ENCODE measurements at places on chromosomes 1 and 21.
A peak's percentile ranks its signal among the peaks of the same experiment; 100 is the strongest.

GRCh38 chr21:45329261-45330074 lies 41.8 kb upstream of the POFUT2 start:
- DNase-seq, result peak; percentile 24

- DNase-seq, result no peak
Observed at GRCh38 chr1:145799806-145800205, 24.1 kb downstream of the RNF115 start.

DNA sequence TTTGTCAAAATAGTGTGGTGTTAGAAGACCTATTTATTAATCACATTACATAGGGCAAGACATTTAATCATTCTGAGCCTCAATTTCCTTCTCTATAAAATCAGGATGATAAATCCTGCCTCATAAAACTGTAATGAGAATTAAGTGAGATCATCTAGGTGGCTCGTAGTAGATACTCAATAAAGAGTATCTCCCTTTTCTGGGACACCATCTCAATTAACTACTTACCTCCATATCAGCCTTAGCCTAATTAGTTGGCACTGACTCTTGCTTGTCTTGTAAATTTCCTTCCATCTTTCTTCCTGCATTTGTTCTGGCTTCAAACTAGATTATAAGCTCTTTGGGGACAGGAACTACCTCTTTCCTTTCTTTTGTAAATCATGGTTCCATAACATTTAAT lies 102.6 kb upstream of the TNR start:
- no peak for DNase-seq

DNA sequence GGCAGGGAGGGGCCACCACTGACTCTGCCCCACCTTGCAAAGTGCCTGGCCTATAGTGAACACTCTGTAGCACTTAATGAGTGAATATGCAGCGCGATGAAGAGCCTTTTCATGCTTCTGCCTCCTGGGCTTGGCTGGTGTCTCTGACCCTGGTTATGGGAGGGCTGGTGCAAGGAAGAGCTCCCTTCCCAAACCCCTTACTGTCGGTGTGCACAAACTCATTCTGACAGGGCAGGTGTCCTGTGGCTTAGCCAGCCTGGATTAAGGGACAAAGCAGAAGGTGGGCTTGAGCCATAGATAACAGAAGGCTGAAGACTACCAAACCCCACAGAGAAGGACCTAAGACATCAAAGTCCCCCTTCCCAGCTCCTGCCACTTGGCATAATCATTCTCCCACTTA lies 2.0 kb upstream of the NCMAP start:
- DNase-seq, result no peak

DNA sequence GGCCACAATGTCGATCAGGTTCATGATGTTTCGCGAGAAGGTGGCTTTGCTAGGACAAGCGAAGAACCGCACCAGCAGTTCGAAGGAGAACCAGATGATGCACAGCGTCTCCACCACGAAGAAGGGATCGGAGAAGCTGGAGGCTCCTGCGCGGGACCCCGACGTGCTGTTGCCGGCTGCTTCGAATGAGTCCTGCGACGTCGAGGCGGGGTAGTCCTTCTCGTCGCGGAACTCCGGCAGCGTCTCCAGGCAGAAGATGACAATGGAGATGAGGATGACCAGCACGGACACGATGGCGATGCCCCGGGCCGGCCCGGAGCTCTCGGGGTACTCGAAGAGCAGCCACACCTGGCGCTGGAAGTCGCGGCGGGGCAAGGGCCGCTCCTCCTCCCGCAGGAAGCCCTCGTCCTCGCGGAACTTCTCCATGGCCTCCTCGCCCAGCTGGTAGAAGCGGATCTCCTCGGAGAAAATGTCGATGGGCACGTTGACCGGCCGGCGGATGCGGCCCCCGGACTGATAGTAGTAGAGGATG lies 869 bp downstream of the KCNA3 start:
- no peak for DNase-seq

GRCh38 chr1:23116216-23116836 lies 52.3 kb downstream of the LUZP1 start:
- no peak for DNase-seq

DNA sequence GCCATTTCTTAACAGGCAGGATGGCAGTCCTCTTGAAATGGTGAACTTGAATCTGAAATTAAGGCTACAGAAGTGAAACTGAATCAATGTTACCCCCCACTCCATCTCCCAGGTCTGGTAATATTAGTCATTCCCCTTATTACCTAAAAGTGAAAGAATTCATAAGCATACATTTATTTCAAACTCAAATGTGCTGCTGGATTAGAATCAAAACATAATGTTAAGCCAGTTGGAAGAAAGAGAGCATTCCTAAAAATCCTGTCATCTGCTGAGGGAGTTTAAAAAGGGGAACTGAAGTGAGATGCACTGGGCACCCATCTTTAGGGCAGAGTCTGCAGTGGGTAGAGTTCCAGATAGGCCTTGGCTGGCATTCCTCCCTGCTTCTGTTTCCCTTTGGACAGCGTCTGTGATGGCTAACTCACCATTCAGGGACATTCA lies 17.4 kb downstream of the KIAA0319L start:
- no peak for DNase-seq

- no peak for DNase-seq
Observed at GRCh38 chr1:8435569-8436071, 117.7 kb downstream of the SLC45A1 start.

DNA sequence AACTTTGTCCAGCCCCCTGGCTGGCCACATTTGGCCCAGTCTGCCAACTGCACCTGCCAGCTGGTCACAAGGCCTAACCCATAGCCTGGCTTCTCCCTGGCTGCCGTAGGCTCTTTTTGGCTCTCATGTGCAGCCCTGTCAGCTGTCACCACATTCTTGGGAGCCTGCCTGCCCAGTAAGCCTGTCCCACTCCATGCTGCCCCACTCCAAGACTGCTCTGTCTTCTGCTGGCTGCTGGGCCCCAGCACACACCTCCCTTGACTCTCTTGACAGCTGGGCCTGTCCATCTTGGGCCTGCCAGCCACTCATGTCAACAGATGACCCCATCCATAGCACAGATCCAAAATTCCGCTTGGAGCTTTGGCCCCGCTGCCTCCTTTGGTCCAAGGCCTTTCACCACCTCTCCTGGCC lies 74.3 kb upstream of the EDN2 start:
- peak; percentile 84 for DNase-seq

DNA sequence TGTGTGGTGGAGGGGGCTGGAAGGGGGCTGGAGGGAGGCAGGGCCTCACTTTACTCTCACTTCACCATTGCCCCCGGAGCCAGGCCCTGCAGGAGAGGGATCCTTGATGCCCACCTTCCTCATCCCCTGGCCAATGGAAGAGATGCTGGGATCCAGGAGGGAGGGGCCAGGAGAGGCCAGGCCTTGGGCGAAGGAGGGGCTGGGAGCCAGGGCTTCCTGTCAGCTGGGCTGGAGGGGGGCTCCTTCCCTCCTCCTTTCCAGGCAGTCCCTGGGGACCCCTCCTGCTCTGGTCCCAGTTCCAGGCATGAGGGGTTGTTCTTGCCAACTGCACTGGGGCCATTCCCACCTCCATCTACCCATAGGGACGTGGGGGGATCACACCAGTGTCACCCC lies 5.7 kb downstream of the AHDC1 start:
- DNase-seq, result peak; percentile 77

- DNase-seq, result no peak
Observed at GRCh38 chr1:70041317-70042045, 163.9 kb downstream of the LRRC40 start.

GRCh38 chr1:14672005-14672404 lies 73.5 kb downstream of the KAZN start:
- DNase-seq, result no peak

DNA sequence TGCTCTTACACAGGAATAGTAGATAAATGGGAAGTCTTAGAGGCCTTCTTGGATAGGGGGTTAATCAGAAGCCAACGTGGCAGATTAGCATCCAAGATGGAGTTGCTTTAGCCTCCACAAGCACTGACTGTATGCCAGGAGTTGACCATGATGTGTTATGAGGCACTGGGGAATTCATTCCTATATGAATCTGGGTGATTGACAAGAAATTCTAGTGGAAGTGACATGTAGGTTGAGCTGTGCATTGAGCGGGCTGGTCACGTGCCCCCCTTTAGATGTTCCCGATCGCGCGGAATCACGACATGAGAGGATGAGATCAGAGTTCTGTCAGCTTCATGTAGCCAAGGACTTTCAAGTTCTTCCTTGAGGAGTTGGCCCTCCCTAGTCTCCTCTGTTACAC lies 31.7 kb downstream of the GALNT2 start:
- DNase-seq, result no peak

- DNase-seq, result no peak
Observed at GRCh38 chr1:36913016-36913415, 121.3 kb downstream of the GRIK3 start.

- DNase-seq, result no peak
Observed at GRCh38 chr1:12634156-12634555, 9.7 kb upstream of the AADACL4 start.

- no peak for DNase-seq
Observed at GRCh38 chr1:200369131-200369530, 40.7 kb downstream of the ZNF281 start.

- DNase-seq, result no peak
Observed at GRCh38 chr1:12473596-12474362, 144.2 kb downstream of the DHRS3 start.

DNA sequence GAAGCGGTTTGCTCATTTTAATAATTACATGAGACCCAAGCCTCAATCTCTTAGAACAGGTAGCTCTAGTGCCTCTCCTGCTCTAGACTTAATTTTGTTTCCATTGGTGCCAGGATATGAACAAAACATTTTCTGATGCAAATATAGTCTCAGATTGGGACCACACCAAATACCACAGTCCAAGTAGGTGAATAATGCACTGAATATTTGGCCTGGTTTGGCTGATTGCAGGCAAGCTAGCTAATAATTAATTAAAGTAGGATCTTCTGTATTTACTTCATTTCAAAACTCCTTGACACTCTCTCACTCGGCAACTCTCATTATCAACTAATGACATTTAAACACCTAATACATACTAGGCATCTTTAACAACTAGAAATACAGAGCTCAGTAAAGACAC lies 219.6 kb downstream of the LTN1 start:
- DNase-seq, result no peak

- no peak for DNase-seq
Observed at GRCh38 chr21:34523019-34523555, 11.1 kb upstream of the KCNE1 start.

DNA sequence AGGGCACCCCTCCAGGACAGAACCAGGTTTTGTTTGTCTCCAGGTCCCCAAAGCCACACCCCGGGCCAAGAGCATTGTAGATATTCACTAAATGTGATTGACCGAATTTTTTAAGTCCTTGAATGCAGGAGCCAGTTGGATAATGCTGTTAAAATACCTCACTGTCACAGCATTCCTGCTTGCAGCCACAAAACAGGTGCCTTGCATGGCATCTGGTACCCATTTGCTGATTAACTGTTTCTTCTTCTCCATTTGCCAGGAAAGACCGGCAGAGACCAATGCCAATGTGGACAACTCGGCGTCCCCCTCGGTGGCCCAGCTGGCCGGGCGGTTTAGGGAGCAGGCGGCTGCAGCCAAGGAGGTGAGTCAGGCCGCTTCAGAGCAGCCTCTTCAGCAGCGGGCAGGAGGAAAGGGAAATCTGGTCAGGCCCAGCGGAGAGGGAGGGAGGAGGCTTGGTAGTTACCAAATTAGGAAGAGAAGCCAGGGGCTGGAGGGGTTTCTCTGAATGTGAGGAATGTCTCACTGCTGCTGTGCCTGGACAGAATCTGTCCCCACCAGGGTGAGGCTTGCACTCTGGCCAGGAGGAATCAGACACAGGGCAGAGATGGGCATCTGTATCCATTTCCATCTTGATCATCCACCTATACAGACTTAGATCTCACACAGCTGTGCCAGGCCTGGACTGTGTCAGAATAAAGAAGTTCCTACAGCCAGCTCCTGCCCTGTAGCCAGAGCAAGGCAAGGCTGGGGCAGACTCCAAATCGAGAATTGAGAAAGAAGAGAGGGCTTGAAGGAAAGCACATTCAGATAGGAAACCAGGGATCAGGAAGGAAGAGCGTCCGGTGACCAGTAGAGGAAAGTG lies 37.9 kb upstream of the MPZL1 start:
- no peak for DNase-seq

- DNase-seq, result no peak
Observed at GRCh38 chr1:48784301-48784700, 7.6 kb upstream of the BEND5 start.

DNA sequence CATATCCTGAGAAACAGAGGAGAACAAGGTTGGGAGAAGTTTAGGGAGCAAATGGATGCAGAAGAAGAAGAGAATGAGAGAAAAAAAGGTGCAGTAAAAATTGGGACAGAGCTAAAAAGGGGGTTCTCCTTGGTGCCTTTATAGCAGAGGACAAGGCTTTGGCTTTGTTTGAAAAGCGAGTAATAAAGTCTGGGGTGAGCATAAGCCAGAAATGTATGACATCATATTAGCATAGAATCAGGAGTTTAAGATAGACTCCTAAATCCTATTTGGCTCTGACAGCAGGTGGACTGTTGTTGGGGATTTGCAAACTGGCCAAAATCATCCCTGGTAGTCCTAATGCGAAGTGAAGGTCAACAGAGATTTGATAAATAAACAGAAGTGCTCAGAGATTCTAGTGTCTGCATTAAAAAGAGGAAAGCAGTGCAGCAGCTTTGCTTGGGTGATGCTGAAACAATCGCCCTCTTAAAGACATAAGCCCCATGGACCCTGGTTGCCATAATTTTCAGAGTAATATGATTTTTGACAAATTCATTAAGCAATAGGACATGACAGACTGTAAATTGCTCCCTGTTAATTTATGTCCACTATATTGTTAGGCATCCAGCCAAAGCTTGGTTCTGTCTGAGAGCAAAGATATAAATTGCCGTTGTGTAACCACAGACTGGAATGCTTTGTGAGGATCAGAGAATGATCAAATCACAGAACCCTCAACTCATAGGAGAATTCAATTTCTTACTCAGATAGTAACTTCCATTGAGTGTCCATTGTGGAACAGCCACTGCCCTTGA lies 385.0 kb upstream of the NFIA start:
- no peak for DNase-seq

DNA sequence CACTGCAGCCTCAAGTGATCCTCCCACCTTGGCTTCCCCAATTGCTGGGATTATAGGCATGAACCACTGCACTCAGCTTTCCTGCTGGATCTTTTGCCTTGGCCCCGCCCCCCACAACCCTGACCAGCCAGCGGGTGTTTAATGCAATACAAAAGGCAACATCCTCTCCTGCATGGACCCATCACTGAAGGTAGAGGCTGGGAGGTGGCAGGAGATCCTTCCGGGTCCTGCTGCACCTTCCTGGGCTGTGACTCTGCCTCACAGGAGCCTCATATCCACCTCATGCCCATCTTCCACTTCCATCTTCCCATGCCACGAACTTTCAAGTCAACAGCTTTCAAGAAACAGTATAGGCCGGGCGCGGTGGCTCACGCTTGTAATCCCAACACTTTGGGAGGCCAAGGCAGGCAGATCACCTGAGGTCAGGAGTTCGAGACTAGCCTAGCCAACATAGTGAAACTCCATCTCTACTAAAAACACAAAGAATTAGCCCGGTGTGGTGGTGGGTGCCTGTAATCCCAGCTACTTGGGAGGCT lies 11.7 kb upstream of the WNT9A start:
- DNase-seq, result no peak

DNA sequence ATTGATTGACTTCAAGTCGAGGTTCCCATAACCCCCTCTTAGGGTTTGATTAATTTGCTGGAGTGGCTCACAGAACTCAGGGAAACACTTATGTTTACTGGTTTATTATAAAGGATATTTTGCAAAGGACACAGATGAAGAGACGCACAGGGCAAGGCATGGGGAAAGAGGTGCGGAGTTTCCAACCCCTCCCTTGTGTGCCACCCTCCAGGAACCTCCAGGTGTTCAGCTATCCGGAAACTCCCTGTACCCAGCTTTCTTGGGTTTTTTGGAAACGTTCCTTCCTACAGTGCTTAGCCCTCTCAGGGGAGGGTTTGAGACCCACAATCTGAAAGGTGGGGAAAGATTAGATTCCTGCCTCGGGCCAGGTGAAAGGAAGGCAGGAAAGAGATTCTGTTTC lies 48.2 kb downstream of the UCK2 start:
- no peak for DNase-seq

Measured in left hindlimb (tissue), 1 donor.